ENCODE measurements at places on chromosomes 6 and 20.

DNA sequence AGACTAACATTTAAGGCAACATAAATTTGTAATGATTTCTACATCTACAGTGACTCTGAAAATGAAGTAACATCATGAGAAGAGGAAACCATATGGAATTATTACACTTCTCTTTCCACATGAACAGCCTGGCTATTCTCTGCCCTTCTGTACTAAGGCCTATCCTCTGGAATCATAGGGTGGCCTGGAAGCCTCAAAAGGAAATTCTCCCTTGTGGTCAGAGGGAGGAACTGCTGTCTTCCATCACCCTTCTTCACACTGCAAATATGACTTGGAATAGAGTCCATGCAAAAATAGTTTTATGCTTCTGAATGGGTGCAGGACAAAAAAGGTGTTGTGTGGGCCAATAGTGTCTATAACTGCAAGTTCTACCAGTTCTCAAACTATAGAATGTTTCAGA, 44.6 kb upstream of the SH3BGRL2 start:
- DNase-seq = no peak

- DNase-seq = no peak
Observed at GRCh38 chr6:33790379-33790778, 1.4 kb upstream of the LEMD2 start.

DNA sequence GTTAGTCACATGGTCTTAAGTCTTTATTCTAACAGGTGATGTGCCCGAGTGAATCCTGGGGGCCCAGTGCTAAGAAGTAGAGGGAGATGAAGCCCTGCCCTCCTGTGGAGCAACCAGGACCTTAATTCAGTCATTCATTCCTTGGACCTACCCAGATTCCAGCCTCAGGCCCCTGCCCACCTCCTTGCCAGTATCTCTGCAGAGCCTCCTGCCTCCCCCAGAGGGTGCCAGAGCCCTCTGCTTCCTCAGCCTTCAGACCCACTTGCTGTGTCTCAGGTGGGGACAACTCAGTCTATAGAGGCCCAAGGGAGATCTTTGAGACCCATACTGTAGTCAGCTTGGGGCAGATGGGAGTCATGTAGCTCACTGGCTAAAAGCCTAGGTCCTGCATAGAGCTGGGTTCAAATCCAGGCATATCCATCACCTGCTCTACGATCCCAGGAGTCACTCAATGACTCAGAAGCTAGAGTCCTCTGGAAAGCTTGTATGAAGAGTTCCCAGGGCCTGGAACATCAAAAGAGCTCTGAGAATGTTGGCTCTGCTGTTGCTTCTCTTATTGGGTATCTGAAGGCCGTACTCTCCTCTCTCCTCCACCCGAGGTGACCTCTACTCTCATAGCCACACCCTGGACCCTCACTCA, 3.9 kb upstream of the SIGLEC1 start:
- DNase-seq = no peak

- no peak for DNase-seq
Observed at GRCh38 chr20:61527626-61528025, 275.6 kb downstream of the CDH4 start.

DNA sequence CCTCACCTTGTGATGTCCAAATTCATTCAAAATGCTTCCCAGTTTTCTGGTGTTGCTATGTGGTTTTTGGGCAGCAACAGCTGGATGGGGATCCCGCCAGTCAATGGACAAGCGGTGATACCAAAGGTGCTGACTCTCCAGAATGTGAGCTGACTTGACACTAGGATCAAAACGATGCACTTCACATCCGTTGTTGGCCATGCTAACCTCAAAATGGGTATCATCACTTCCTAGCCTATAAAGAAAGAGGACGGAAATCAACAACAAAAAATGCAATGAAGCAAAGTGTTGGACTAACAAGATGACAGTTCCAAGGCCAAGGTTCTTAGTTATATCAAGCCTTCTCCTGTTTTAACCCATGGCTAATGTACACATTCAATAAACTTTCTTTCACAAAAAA, 59.2 kb downstream of the METTL24 start:
- DNase-seq = no peak

- no peak for DNase-seq
Observed at GRCh38 chr20:6122111-6122872, 538 bp downstream of the FERMT1 start.

DNA sequence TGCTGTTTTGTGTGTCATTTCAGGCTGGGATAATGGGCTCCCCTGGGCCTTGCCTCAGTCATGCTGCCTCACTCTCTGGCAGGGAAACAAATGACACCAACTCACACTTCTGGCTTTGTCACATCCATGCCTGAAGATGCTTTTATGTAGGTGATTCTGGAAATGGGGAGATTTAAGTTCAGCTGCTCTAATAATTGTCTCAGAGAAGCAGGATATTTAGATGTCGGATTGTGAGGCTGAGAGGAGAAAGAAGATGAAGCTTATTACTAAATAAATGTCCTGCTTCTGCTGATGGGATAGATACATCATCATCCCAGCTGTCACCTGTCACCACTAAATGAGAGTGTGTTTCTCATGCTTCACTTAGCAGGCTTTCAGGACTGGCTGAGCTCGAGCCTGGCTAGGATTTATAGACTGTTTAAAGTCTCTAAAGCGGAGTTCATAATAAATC, 480.2 kb upstream of the SPTLC3 start:
- DNase-seq = no peak

GRCh38 chr6:127566651-127567050, 10.3 kb upstream of the C6orf58 start:
- DNase-seq = no peak

DNA sequence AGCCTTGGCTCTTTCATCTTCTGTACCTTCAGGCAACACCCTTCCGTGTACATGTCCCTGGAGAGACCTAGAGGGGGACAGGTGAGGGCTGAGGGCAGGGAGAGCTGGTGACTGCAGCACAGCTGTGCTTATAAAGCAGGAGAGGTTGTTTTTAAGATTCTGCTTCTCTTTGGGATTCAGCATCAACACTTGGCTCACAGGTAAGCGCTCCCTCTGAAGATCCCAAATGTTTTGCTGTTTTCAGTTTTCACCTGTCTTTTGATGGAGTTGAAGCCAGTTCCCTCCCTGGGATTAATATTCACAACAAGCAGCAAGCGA, 19.4 kb upstream of the TRAF3IP2 start:
- DNase-seq = no peak

GRCh38 chr6:110654096-110654820, 161.0 kb downstream of the CDK19 start:
- no peak for DNase-seq

DNA sequence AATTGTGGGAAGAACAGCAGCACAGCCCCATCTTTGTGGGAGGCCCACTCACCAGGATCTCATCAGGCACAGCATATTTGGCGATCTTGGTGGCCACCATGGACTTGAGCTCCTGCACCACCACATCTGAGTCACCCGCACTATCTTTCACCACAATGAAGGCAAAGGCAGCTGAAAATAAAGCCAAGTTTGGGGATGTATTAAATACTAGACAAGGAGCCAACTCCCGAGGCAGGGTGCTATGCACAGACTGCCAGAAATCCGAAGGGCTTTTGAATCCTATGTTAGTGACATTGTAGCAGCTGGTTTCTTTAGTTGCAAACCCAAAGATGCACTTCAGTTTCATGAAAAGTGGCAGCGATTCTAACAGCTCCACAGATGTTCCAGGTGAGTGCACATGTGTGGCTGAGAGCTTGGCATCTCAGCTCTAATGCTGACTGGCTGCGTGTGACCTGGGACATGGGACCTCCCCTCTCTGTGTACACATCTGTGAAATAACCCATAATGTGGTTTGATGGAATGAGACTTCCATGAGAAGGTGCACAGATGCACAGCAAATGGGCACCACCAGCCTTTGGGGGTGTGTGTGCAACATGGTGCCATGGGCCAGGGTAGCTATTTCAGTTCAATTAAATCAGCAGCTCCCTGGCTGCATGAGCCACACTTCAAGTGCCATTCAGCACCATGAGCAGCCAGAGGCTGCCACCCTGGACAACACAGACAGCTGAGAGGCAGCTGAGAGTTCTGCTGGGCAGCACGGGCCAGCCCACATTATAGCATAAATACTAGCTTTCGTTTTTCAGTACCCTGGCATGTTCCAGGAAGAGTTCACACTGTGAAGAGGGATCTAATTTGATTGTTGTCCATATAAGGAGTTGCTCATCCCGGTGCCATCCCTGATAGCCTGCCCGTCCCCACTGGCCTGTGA, 16.9 kb upstream of the APMAP start:
- no peak for DNase-seq

GRCh38 chr6:144493035-144493910, 208.1 kb downstream of the UTRN start:
- DNase-seq = no peak

DNA sequence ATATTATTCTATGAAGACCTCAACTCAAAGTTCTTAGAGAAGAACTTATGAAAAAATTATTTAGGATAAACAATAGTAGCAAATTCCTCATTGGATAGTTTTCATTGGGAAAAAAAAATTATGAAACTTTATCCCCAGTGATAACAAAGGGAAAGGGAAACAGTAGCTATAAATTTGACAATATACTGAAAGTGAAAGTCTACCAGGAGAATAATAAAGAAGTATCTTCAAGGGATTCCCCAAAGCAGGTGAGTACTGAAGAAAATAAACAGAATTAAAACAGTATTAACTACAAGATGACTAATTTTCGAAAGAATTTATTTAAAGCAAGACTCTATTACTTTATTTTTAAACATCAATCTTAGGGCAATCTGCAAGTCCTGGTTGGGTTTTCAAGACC, 56.4 kb downstream of the REPS1 start:
- no peak for DNase-seq

DNA sequence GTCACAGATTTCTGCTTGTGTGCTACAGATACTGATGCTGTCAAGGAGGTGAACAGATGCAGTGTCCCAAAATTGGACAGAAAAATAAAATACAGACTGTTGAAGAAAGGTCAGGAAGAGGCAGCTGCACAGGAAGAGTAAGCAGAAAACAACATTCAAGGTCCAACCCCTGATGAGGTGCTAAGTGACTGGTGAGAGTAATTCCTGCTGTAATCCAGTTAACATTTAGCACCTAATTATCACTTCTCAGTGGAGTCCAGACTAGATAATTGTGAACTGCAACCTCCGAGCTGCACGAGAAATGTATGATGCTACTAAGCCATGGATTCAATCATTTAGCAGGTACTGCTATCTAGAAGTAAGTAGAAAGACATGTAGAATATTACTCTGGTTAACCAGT, 36.3 kb upstream of the NRSN1 start:
- no peak for DNase-seq

DNA sequence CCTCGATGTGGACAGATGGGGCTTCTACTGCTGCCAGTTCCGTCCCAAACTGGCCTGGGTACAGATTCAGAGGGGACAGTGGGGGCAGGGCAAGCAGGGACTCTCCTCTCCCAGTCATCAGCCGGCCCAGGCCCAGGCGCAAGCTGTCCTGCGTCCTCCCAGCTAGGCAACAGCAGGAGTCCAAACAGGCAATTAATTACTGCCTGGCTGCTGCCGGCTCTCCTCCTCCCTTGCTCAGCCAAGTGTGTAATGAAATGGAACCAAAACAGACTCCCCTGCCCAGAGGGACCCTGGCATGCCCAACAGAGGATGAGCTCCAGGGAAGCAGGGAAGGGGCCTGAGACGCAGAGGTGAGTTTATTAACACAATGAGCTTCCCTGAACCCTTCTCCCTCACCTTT, 17.8 kb upstream of the SLC32A1 start:
- no peak for DNase-seq

DNA sequence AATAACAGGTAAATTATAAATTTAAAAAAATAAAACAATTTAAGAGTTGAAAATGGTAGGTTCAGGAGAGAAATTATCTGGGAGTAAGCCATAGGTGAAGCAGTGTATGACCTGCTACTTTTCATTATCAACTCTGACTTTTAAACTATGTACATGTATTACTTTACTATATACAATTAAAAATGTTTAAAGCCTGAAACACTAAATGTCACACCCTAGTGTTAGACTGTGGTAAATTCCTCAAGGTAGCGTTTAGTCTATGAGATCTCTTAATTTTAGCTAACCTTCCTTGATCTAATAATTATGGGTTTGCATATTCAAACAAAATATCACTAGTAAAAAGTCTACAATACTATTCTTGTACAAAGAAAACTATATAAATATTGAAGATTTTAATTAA, 22.3 kb upstream of the TBC1D32 start:
- DNase-seq = no peak

DNA sequence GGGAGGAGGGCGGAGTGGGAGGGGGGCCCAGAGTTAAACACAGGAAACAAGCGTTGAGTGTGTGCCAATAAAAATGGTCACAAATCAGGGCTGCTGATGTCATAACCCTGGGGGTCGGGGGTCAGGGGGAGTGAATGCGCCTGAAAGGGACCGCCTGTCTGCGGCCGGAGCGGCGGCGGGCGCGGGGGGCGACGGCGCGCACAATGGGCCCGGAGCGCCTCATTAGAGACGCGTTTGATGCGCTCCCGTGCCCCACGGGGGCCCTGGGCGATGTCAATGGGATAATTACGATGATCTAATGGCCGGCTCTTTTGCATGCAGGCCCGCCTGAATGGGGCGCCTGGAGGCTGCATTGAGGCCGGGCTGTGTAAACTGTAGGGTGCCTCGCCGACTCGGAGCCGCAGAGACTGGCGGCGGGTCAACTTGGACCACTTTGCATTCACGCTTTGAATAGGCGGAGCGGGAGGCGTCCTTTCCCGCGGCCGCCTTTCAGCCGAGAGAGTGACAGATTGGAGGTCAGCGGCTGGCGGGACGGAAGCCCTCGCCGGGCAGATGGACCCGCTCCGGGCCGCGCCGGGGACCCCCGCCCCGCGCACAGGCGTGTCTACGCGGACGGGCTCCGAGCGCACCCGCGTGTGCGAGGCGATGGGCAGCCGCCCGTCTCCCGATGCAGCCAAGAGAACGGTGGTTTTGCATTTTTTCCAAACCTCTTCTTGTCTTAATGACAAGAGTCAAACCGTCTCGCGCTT, 296.1 kb downstream of the TFAP2C start:
- no peak for DNase-seq

GRCh38 chr6:104816125-104816524, 43.6 kb downstream of the HACE1 start:
- no peak for DNase-seq

GRCh38 chr20:19027971-19028370, 184.5 kb upstream of the SLC24A3 start:
- no peak for DNase-seq

All from activated naive CD8-positive, alpha-beta T cell treated with anti-CD3 and anti-CD28 coated beads, Interleukin-2, amount 50 U/mL, for 16 hours (primary cell).